CMK (cell line): ENCODE measurements at places on chromosomes 4 and X.
A peak's percentile ranks its signal among the peaks of the same experiment; 100 is the strongest.

- no peak for DNase-seq
Observed at GRCh38 chr4:114149-114548, 10.2 kb upstream of the ZNF718 start.

- peak; percentile 0 for DNase-seq
Observed at GRCh38 chr4:179307297-179308136, 1865.3 kb upstream of the AGA start.

- no peak for DNase-seq
Observed at GRCh38 chrX:143571521-143571920, 54.2 kb upstream of the SPANXN3 start.

DNA sequence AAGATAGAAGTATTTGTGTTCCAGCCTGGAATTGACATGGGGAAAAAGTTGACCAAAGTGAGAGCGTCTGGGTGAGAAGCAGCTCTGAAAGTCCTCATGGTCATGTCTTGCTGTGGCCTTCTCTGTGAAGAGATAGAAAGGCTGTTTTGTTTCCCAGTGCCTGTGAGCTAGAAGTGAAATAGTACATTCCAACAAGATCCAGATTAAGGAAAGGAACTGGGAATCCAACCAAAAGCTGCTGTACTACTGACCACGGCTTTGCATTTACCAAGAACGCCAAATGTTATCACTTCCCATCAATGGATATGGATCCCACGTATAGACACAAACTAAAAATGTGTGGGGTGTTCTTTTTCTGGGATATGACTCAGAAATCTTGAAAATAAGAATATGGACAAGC lies 51.2 kb downstream of the TENM3 start:
- DNase-seq = no peak

GRCh38 chr4:185512516-185512915 lies 22.8 kb downstream of the PDLIM3 start:
- no peak for DNase-seq

DNA sequence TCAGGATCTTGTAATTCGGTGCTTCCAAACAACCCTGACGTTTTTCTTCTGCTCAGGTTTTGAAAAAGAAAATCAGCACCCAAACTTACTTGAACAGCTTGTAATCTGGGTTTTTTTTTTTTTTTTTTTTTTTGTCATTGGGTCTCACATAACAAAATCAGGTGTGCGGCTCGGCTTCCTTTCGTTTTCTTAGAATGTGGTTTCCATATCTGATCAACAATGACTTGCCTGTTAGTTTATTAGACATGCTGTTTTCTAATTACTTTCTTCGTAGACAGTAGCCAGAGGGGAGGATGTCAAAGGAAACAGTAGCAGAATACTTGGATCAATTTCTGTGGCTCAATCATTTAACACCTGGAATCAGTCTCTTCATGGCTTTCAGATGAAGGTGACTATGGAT lies 890 bp upstream of the FREM3 start:
- no peak for DNase-seq

DNA sequence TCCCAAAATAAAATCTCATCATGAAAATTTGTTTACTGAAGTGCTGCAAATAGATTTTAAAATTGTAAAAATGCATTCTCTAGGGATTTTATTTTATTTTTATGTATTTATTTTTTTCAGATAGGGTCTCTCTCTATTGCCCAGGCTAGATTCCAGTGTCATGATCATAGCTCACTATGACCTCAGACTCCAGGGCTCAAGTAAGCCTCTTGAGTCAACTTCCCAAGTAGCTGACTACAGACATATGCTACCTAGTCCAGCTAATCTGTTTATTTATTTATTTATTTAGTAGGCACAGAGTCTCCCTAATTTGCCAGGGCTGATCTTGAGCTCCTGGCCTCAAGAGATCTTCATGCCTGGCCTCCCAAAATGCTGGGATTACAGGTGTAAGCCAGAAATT lies 317.7 kb upstream of the ANXA10 start:
- no peak for DNase-seq

DNA sequence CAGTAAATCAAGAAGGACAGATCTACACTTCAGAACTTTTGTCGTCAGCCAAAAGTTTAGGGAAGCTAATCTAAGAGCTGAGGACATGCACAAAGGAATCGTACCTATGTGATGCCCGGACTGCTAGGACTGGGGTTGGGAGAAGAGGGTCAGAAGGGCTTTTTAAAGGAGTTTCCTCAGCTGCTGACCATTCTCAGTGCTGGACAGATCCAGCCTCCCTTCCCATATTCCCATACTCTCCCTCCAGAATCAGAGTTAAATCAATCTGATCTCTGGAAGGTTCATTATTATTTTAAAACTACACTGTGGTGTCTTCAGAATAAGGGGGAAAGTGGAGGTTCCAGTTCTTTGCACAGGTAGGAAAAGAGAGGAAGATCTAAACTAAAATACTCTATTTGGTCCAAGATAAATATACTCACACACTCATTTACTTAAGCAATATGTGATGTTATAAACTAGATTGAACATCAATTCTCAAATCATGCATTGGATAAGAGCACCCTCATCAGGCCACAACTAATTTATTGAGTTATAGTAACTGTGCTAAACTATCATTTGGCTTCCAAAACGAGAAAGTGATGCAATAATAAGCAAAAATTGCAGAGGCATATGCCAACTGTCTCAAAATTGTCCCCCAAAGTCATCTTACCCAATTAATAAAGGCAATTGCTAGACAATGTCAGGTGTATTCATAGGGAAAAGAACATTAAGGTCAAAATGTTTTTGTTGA lies 124.7 kb downstream of the HNRNPD start:
- no peak for DNase-seq

DNA sequence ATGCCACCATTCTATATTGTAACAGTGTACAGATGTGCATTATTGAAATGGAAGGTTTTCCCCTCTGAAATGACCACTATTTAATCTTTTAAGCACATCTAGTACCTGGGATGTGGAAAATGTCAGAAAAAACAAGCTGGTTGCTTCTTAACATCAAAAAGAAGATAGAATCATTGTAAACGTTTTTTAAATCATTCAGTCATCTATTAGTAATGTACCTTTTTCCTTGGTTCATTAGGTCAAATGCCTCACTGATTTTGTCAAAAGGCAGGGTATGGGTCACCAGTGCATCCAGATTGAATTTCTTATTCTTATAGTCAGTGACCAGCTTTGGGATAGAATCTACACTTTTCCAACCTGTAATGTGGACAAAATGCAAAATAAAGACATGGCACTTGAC lies 17.7 kb downstream of the ADH4 start:
- no peak for DNase-seq

DNA sequence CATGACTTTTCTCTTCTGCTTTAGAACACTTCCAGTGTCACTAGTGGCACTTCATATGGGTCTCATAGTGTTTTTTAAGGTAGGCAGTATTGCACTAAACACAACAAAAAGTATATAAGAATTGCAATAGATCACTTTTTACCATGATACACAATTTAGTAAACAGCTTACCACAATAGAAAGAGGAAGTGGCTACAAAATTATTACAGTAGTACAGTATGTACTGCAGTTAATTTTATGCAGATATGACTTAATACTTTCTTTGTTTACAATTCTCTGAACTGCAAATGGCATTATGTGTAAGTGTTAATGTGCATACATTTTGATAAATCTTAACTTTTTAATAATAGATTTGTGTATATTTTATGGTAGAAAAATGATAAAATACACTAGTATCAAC lies 157.3 kb downstream of the RRAGB start:
- DNase-seq = no peak

GRCh38 chrX:4382273-4382672 lies 668.8 kb upstream of the PRKX start:
- no peak for DNase-seq

DNA sequence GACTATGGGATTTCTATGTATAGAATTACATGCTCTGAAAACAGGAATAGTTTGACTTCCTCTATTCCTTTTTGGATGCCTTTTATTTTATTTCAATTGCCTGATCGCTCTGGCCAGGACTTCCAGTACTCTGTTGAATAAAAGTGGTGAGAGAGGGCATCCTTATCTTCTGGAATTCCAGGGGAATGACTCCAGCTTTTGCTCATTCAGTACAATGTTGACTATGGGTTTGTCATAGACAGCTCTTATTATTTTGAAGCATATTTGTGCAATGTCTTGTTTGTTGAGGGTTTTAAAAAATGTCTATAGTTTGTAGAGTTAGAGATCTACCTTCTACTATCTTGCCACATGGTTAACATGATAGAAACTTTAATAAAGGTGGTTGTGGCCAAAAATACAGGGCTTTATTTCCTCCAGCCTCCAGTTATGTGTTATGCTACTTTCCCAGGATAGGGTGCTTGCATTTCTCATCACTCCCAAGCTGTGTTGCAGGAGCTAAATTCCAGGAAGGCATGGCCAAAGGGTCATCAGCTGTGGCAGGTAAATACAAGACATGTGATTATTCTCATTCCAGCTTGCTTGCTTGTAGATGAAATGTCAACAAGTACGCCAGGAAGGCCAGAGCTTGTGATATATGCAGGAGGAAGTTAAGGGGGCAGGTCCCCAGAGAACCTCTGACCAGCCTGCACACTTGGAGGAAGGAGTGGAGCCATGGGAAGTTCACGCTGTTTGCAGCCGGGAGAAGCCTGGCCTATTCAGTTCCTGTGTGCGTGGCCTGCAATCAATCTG lies 142.4 kb upstream of the CPXCR1 start:
- no peak for DNase-seq

DNA sequence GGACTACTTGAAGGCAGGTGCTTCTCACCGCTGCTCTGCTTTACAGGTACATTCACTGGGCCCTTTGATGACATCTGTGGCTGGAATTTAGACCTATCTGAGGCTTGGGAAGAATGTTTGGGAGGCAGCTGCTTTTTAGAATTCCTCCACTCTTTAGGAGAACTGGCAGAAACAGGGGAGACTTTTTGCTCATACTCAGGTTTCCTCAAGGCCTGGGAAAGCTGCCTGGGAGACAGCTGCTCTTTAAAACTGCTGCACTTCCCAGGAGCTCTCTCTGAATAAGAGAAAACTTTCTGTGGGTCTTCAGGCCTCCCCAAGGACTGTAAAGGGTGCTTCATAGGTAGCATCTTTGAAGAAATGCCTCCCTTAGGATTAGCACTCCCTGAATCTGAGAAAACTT lies 14.3 kb downstream of the CT47C1 start:
- DNase-seq = no peak

- DNase-seq = no peak
Observed at GRCh38 chr4:85510632-85510984, 35.7 kb downstream of the ARHGAP24 start.

GRCh38 chrX:43676971-43677572 lies 21.0 kb downstream of the MAOA start:
- DNase-seq = no peak

GRCh38 chrX:68647156-68647957 lies at the start of gene STARD8:
Gene STARD8 (plus strand): TSS chrX:68647666. CDS start chrX:68647883, 217 bp downstream.
- DNase-seq = no peak

DNA sequence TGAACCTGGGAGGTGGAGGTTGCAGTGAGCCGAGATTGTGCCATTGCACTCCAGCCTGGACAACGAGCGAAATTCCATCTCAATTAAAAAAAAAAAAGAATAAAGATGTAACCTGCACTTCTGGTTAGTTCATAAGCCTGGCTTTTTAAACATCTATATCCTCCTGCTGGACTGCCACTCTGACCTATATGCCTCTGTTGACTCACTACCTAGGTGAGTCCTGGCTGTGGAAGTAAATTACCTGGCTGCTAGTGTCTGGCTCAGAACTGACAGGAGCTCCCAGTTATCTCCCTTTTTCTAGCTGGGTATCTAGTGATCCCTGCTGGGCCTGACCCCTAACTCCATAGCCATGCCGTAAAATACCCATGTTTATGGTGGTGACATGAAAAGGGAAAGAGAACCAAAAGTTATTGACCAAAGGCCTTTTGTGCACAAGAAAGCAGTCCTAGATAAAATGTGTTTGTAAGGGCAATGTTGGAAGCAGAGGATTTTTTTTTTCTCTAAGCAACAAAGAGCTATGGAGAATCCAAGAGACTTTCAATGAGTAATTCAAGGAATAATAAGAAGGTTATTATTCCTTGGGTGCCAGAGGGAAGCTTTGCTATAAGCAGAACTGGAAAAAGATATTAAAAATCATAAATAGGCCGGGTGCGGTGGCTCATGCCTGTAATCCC lies 10.4 kb upstream of the G3BP2 start:
- no peak for DNase-seq

DNA sequence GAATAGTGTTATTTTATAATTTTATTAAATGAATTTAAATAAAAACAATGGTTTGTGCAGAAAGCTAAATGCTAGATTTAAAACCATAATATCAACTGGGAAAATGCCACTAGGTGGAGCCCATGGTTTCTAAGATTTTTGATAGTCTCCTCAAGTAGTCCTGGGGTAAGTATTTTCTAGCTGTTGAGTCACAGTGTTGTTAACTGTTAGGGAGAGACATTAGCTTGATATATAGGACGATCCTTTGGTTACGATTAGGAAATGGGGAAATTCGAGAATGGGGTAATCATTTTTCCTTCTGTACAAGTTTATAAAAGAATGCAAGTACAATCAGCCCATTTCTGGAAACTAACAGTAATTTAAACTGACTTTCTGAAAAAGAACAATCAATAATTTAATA lies 378.4 kb downstream of the ANKRD50 start:
- DNase-seq = no peak

DNA sequence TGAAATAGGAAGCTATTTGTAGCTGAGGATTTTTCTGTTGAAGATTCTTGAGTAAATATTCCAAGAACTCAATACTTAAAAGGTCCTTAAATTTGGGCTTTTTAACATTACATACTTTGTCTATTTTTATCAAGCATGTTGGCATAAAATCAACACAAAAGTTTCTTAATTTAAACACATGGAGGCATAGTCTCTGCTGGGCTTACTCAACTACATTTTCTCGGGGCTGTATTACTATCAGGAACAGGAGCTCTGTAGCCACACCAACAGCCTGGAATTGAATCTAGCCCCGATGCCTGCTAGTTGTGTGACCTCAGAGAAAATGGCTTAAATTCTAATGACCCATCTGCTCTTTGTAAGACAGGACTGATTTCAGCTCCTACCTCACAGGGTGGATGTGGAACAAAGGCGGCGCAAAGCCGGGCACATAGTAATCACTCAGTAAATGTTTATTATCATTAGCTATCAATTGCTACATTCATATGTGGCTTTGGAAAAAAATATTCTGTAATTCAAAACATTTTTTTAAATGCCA lies 207.0 kb downstream of the NSUN7 start:
- DNase-seq = no peak

- no peak for DNase-seq
Observed at GRCh38 chr4:145565328-145565727, 53.9 kb upstream of the MMAA start.

DNA sequence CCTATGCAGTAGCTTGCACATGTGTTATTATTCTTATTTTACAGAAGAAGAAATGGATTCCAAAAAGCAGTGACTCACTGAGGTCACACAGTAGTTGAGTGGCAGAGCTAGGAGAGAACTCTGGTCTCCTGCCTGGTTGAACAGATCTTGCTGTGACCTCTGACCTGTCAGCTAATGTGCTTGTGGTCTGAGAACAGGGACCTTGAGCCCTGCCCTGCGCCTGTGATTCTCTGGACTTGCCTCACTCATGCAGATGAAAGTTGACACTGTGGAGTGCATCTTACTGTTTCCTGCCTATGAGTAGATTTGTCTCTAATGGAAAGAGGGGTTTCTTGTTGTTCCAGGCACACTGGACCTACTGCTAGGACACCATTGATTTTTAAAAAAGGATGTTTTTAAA lies 32.3 kb downstream of the ETNPPL start:
- no peak for DNase-seq

GRCh38 chrX:19670854-19671620 lies 155.7 kb upstream of the MAP3K15 start:
- no peak for DNase-seq

GRCh38 chrX:102672856-102673255 lies 21.6 kb downstream of the GPRASP1 start:
- no peak for DNase-seq

- no peak for DNase-seq
Observed at GRCh38 chr4:15682242-15683142, 865 bp downstream of the FAM200B start.

GRCh38 chr4:70768301-70768948 lies 46.7 kb downstream of the RUFY3 start:
- no peak for DNase-seq
